ENCODE measurements at places on chromosomes 2 and 18. TPM values are rescaled to one million over a fixed set of nuclear protein-coding genes. Genes with fewer than 3 reads are reported as not detected.

- no peak for DNase-seq
Measured at GRCh38 chr2:214747992-214748391, 61.5 kb downstream of the BARD1 start.

GRCh38 chr18:54860941-54861340, 32.7 kb downstream of the RAB27B start:
- no peak for DNase-seq

GRCh38 chr2:23235292-23235691, 149.7 kb upstream of the KLHL29 start:
- DNase-seq = no peak

- no peak for DNase-seq
Measured at GRCh38 chr2:127498386-127498785, 27.9 kb downstream of the IWS1 start.

- DNase-seq = no peak
Measured at GRCh38 chr2:127510073-127510472, 16.2 kb downstream of the IWS1 start.

GRCh38 chr2:60353406-60353800, 200.1 kb downstream of the BCL11A start:
- no peak for DNase-seq

DNA sequence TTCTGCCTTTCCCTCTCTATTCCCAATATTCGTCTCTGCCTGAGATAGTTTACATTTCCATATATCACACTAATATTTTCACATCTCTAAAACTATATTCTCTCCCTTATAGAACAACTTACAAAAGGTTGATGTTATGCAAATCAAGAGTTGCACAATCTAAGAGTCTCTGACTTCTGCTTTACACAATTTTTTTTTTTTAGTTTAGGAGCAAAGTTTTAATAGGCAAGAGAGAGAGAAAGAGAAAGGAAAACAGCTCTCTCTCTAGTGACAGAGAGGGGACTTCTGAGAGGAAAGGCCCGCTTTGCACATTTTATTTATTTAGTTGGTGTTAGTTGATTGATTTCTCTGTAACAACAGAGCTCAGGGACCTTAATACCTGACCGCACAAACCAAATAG, 380.2 kb downstream of the TXNL1 start:
- no peak for DNase-seq

IL36G gene
- not detected for total RNA-seq

SPOPL gene
- 20.2 TPM for total RNA-seq

IL36A gene
- total RNA-seq = not detected

BOK gene
- total RNA-seq = not detected

EGR4 gene
- 1.9 TPM for total RNA-seq

TRIM54 gene
- total RNA-seq = 0.26 TPM

UGT1A4 gene
- total RNA-seq = not detected
